T-helper 9 cell (primary cell): ENCODE measurements at places on chromosomes 3 and 15.

DNA sequence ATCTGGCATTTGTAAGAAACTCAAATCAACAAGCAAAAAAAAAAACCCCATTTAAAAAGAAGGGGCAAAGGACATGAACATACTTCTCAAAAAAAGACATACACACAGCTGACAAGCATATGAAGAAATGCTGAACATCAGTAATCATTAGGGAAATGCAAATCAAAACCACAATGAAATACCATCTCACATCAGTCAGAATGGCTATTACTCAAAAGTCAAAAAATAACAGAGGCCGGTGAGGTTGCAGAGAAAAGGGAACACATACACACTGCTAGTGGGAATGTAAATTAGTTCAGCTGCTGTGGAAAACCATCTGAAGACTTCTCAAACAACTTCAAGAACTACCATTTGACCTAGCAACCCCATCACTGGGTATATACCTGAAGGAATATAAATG is 199.4 kb upstream of the THBS1 start:
- DNase-seq, result no peak

DNA sequence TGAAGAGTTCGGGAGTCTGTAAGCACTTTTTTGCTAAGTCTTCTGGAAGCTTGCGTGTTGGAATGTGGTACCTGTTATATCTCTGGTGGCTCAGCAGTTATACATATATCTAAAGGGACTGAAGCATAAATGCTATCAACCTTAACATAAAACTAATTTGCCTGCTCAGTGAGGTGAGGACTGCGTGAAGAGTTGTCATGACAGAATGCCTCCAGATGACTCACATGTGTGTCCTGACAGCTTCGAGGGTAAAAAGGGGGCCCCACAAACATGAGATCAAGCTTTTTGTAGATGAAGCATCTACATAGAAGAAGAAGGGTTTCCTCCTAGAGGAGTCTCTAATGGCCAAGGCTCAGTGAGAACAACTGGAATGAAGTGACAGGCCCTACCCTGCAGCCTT is 88.8 kb upstream of the C3orf80 start:
- no peak for DNase-seq

- no peak for DNase-seq
Observed at GRCh38 chr3:178875836-178876235, 195.8 kb downstream of the ZMAT3 start.

DNA sequence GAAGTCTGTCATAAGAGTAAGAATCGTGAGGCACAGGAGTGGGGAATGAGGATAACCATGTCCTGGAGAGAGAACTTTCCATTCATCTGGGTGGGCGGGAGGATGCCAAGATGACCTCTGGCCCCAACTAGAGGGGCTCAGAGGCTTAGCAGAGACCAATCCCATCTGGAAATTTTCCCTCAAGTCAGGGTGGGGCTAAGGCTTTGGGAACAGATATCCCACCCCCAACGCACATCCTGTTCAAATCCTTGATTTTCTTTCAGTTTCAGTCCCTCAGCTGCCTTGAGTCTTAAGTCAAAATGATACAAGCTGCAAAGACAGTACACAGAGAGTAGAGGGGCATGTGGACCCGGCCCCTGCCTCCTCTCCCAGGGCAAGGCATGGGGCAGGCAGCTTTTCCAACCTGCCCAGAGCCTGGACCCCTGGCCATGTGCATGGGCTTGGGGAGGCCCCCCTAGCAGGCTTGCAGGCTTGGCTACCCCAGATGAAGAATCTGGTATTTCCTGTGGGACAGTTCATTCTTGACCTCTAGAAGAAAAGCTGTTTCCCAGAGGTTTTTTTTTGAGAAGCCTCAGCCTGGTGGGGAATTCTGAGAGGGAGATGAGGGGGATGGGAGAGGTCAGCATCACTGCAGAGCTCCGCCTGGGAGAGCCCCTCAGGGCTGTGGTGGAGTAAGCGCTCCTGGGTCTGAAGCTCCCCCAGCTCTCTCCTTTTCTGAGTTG is 109.7 kb upstream of the HACD2 start:
- DNase-seq, result no peak

DNA sequence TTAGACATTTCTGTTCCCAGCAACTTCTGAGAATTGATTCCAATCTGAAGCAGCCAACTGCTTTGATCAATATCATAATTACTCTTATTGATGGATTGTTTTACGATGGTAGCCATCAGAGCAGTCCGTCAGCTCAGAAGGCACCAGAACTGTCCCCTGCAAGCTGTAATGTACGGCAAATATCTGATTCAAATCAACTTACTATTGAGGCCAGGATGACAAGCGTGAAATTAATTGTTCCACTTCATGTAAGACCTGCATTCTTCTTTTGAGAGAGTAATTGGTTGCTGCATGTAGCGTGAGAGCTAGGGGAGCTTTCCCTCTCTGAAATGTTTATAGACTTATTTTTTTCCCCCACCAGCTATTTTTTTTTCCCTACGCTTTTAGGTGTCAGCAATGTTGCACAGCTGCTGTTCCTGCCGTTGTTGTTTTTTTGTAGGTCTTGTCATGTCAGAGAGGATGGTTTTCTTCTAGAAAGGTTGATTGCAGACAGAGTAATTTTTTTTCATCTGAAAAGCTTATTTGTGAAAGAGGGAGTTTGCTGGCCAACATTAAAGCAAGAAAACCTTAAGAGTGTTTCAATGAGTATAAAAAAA is 134.9 kb downstream of the CACNA2D3 start:
- DNase-seq, result no peak

DNA sequence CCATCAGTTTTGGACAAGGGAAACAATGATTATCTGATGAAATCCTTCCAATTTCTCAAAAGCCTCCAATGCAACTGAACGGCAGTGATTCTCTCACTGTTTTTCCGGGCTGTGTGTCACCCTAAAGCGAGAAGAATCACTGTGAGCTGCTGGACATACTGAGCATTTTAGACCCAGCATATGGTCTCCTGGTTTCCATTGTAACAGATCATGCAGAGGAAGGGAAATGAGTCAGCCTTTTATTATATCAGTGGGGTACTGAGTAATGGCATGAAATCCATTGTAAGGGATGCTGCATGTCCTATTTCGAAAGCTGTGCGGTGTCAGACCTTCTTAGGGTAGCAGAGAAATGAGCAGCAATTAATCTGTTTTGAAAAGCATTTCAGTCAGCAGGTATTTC is 287.1 kb downstream of the IL5RA start:
- no peak for DNase-seq

DNA sequence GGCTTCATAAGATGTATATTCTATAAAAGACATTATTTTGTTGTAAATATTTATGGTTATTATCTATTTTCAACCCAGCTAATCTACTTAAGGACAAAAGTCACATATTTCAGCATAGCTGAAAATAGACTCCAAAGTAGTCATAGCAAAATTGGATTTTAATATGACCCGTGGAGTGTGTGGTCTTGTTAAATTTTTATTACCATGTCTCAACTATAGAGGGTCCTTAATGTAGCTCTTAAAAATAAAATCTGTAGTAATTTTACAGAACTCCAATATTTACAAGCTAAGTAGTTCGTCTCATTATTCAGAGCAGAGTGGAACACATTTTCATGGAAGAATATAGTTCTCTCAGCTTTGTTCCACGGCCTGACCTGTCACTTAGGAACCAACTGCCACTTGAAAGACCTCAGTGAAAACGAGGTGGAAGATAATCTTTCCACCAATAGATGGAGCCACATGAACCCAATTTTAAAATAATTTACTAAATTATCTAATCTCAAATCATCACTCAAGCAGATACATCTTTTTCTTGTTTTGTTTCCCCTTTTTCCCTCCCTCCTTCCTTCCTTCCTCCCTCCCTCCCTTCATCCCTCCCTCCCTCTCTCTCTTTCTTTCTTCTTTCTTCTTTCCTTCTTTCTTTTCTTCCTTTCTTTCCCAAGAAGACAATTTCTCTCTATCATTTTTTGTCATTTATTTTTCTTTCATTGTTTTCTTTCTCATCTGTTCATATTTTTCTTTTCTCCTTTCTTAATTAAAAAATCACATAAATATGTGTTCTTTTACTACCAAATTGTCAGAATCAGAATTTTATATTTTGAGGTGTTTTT is 97.2 kb downstream of the CLDN1 start:
- no peak for DNase-seq

DNA sequence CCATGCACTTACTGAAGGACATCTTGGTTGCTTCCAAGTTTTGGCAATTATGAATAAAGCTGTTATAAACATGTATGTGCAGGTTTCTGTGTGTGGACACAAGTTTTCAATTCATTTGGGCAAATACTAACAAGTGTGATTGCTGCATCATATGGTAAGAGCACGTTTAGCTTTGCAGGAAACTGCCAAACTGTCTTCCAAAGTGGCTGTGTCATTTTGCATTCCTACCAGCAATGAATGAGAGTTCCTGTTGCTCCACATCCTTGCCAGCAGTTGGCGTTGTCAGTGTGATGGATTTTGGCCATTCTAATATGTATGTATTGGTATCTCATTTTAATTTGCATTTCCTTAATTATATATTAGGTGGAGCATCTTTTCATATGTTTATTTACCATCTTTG is 280.1 kb downstream of the SV2B start:
- no peak for DNase-seq

DNA sequence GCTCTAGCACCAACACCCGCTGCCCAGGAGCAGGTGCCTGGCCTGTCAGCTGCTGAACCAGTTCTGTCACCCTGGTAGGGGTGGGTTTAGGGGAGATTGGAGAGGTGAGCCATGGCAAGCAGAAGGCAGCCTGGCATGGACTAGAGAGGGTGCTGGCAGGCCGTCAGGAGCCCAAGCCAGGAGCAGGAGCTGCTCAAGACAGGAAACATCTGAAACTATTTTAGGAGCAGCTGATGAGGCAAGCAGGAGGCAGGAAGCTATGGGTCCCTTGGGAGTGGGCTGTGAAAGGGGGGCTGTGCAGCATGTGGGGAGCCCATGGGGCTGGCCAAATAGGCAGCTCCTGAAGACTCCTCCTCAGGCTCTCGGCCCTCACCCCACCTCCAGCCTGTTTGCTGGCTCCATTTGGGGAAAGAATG is 2.3 kb downstream of the INKA1 start:
- DNase-seq, result no peak

- DNase-seq, result no peak
Observed at GRCh38 chr3:45538641-45538986, 55.9 kb upstream of the LIMD1 start.

GRCh38 chr3:27796365-27796875 is 74.3 kb upstream of the EOMES start:
- no peak for DNase-seq
